Stimulated activated naive CD4-positive, alpha-beta T cell treated with Interleukin-2 at 50 U/mL for 16 hours (primary cell): ENCODE measurements at places on chromosomes 2 and 18.

DNA sequence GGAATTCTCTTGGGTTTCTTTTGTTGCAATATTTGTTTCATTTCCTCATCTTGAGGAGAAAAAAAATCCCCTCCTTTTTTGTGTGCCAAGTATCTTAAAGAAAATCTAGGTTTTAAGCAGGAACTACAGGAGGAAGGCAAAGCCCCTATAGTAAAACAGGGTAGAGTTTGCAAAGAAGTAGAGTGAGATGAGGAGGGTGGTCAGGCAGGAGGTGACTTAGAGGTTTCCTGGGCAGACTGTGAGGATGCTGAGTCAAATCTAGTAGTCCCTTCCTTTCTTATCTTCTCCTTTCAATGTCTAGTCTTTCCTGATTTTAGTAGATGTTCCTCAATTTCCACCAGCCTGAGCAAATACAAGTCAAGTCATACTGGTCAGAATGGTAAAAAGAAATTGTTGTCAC lies 222.5 kb downstream of the PMAIP1 start:
- no peak for DNase-seq

DNA sequence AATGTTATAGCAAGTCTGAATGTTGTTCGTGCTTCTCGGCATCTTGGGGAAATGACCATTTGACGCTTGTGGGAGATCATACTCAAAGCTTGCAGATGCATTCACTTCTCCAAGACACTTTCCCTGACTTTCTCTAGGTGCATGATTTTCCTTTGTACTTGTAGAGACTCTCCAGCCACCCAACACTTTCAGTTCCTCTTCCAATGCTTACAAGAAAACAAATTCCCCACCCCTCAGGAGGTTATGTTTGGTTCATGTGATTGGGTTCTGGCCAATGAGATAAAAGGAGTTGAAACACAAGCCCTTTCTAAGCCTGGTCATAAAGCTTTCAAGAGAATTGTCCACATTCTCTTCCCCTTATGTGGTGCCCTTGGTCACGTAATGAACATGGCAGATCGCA lies 156.3 kb downstream of the EPHA4 start:
- DNase-seq, result no peak

- no peak for DNase-seq
These were observed 11.3 kb downstream of the VPS54 start for GRCh38 chr2:64007924-64008323.

GRCh38 chr2:37020887-37021796 lies 54.8 kb upstream of the STRN start:
- no peak for DNase-seq

- DNase-seq, result no peak
These were observed 60.4 kb downstream of the WDSUB1 start for GRCh38 chr2:159226059-159226461.

DNA sequence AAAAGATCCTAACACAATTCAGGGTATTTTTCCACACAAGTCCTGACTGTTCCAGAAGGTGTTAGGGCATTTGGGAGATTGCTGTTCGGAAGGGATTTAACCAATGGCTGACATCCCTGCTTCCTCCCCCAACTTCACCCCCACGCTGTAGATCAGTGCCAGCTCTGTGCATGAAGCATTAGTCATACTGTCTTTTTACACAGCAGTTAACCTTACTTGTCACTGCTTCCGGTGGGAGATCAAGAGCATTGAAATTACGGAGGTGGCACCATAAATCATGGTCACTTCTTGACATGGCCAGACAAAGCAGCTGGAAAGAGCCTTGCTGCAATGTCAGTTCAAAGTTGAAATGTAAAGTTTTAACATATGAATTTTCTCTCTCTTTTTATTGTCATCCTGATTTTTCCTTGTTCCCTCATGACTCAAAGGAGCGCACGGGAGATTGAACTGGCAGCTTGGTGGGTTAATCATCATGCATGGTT lies 70.2 kb downstream of the HRH4 start:
- DNase-seq, result no peak
